CD4-positive, CD25-positive, alpha-beta regulatory T cell (primary cell): ENCODE measurements at places on chromosomes 5 and 9.
A peak's percentile ranks its signal among the peaks of the same experiment; 100 is the strongest.

- no peak for DNase-seq
These were observed 101.5 kb upstream of the BOD1 start for GRCh38 chr5:173717959-173718358.

GRCh38 chr5:8908055-8908683, 637.7 kb downstream of the SEMA5A start:
- no peak for DNase-seq

DNA sequence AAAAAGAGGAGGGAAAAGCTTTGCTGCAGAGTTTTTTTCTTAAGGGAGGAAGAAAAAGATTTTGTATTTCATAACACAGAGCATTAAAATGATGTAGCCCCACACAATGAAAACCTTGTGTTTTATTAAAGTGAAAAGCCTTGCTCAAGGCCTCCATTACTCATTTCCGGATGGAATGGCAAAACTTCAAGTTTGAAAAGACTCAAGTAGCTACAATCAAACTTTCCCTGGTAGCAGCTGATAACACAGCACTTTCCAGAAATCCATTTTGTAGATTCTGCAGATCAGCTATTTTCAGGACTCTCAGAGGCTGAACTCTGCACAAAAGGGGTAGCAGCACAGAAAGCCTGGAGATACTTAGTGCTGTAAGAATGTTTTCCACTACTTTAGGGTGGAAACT, 374.8 kb downstream of the NFIB start:
- DNase-seq, result no peak

DNA sequence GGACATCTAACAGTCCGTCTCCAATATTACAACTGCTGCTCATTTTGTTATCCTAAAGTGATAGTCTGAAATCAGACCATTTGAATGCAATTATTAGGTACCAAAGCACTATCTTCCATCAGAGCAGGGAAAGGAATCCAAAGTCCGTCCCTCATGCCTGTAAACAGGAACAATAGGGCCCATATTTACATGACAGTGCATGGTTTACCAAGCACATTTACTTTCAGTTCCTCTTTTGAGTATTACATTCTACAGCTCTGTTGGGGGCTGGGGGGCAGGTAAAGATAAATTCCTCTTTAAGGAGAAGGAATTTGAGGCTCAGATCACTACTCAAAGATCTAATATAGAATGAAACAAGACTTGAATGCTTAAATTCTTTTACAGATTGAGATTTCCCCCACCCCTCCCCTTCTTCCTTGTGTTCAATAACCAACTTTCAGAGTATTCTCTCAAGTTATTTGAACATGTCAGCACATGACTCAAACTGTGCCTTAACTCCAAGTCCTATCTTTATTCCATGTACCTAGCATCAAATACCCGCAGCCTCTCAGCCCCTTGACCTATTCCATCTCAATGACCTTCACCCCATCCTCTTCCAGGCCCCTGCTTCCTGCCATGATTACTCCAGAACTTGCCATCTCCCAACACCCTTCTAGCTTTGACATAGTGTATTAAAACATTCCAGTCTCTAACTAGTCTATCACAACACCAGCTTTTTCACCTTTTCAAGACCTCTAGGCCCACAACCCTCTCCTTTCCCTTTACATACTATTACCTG, 71.0 kb downstream of the BRINP1 start:
- no peak for DNase-seq

- DNase-seq, result no peak
These were observed 149.3 kb downstream of the MELK start for GRCh38 chr9:36721846-36722588.

- DNase-seq, result peak; percentile 50
These were observed 4.7 kb upstream of the TEX53 start for GRCh38 chr9:114662081-114662989.

GRCh38 chr9:37976714-37977477, 73.0 kb upstream of the SLC25A51 start:
- DNase-seq, result no peak

GRCh38 chr5:50547303-50547702, 106.2 kb upstream of the EMB start:
- DNase-seq, result no peak

- DNase-seq, result no peak
These were observed 40.2 kb upstream of the TRIM32 start for GRCh38 chr9:116646661-116647514.

- DNase-seq, result no peak
These were observed 205.7 kb downstream of the NTRK2 start for GRCh38 chr9:84875193-84875592.

GRCh38 chr9:4530375-4530774, 40.1 kb downstream of the SLC1A1 start:
- no peak for DNase-seq

GRCh38 chr5:150078802-150079689, 7.3 kb downstream of the CSF1R start:
- no peak for DNase-seq

- peak; percentile 26 for DNase-seq
These were observed 2.9 kb downstream of the OR2S2 start for GRCh38 chr9:35954942-35955546.

GRCh38 chr9:124020520-124021384, 9.2 kb downstream of the LHX2 start:
- no peak for DNase-seq

- DNase-seq, result no peak
These were observed 1172.9 kb downstream of the CDH12 start for GRCh38 chr5:21680196-21680595.

DNA sequence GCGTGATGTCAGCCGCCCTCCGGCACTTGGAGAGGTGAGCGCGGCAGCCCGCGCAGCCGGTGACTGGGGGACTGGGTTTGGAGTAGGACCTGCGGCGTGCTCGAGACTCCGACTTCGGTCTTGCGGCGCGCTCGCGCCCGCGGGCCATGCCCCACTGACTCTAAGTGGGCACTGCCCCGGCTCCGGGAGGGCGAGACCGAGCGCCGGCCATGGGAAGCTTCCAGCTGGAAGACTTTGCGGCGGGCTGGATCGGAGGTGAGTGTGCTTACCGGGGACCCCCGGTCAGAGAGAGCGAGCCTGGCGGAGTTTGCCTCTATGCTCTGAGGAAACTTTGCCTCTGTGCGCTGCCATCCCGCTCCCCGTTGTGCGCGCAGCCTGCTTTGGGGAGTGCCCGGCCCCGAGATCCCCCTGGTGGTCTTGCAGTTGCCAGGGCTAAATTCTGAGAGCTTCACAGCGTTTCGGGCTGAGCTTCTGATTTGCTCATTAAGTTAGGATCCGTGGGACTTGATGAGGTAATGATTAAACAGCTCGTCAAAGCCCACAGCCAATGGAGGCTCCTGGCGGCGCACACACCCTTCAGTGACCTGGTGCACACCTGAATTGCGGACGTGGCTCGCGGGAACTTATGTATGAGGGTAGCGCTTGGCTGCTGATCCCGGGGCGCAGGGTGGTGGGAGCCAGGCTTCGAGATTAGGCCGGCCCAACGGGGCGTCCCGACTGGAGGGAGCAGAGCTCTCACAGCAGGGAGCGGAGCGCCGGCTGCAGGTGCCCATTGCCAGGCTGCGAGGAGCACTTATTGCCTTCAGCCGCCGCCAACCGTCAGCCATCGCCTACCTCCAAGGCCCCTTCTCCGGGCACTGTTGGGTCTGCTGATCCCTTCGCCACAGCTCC, at the start of gene SLC25A48:
Gene SLC25A48, plus strand, starts transcription at position 25 of the 891 bp plus-strand sequence. Its CDS starts 185 bp downstream, at position 210.
- no peak for DNase-seq

DNA sequence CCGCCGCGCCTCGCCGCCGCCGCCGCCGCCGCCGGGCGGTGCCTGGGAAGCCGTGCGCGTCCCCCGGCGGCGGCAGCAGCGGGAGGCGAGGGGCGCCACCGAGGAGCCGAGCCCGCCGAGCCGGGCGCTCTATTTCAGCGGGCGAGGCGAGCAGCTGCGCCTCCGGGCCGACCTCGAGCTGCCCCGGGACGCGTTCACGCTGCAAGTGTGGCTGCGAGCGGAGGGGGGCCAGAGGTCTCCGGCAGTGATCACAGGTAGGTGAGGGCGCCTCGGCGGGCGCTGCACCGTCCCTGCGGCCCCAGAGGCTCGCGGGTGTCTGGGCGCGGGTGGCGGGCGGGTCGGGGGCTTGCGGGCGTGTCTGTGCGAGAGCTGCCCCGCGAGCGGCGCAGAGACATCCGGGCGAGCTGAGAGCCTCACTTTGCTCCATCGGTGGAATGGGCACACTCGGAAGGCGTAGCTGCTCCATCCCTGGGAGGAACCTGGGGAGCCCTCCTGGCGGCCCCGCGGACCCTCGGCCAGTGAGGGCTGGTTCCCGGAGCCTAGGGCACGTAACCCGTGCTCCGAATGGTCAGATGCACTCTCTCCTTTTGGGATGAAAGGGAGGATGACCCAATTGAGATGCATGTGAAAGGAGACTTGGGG, 864 bp downstream of the PAPPA start:
- no peak for DNase-seq

DNA sequence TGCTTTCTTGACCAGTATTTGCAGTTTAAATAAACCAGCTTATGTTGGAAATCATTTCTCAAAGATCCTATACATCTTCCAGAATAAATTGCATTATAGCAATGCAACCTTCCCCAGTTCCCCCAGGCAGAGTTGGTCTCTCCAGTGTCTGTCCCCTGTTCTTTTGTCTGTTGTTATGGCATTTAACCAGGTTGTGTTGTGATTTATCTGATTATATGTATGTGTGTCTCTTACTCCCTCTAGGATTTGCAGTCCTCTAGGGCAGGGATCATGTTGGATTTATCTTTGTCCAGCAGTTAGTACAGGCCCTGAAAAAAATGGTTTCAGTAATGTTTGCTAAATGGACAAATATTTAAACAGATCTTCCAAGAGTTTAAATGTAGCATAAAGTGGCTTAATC, 17.3 kb downstream of the GARNL3 start:
- DNase-seq, result no peak

DNA sequence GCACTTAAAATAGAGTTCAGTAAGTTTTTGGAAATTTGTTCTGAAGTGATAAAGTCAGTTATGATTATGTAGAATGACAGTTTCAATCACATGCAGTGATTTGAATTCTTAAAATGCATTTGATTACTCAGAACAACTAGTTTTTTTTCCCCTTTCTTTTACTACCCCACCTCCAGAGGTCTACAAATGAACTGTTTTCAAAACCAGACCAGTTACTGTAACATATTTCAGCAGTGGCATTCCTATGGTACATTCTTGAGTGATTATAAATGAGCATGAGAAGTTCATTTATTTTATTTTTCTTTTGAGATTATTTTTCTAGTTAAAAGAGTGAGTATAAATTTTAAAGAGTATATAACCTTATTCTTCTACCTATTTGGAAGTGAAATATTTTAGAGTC, 71.6 kb downstream of the NNT start:
- DNase-seq, result no peak

DNA sequence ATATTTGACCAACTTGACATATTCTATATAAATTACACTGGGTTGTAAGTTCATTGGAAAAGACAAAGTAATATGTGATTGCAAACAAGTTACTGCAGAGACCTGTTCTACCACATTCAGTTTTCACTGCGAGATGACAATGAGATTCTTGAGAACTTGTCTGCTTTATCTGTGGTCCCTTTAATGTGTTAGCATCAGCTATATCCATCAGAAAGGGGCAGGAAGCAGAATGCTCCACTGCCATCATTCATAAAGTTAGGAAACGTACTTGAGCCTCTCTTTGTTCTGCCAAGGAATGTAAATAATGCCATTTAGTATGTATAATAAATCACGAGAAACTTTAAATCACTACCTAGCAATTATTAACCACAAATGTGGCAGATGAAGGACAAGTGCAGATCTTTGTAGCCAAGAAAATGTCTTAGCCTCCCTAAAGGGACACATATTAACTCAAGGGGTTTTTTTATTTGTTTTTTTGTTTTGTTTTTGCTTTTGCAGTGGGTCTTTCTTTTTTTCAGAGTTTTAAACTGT, 59.4 kb downstream of the GIN1 start:
- no peak for DNase-seq

DNA sequence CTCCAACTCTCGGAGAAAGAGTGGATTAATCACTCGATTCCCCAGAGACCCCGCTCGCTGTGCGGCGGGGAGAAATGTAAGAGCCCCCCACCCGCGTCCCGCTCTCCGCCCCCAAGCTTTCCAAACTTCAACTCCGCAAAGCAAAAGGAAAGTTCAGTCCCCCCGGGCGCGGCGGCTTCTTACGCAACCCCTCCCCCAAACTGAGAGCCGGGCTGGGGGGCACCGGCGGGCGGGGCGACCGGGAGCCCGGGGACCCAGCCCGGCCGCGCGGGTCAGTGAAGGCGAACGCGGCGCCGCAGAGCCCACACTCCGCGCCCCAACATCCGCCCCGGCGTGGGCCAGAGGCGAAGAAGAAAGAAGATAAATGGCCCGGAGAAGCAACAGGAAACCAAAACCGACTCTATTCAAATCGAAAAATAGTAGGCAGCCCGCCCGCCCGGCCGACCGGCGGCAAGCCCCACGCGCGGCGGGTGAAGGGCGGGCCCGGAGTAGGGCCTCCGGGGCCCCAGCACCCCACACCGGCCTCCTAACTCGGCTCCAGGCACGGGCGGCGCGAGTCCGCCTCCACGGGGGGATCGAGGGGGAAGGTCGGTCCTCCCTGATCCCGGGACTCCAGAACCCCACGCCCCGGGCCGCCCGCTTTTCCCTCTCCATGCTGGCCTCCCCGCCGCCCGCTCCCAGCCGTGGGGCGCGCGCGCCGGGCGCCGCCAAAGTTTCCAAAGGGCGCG, 720 bp downstream of the NOTCH1 start:
- peak; percentile 66 for DNase-seq

DNA sequence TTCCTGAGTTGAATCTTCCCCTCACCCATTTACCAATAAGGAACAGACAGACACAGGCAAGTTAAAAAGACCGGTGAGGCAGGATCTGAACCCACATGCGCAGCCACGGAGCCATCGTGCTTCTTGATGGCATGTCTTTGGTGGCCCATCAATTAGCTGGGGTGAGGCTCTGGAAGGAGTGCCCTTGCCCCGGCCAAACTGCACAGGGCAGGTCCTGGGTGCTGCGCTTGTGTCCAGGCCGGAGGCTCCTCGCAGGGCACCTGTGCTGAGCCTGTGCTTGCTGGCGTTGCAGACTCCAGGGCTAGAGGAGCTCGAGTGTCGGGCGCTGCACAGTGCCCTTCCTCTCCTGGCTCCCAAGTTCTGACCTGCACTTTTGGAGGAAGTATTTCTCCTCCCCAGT, 66.4 kb downstream of the PSMB7 start:
- DNase-seq, result no peak

DNA sequence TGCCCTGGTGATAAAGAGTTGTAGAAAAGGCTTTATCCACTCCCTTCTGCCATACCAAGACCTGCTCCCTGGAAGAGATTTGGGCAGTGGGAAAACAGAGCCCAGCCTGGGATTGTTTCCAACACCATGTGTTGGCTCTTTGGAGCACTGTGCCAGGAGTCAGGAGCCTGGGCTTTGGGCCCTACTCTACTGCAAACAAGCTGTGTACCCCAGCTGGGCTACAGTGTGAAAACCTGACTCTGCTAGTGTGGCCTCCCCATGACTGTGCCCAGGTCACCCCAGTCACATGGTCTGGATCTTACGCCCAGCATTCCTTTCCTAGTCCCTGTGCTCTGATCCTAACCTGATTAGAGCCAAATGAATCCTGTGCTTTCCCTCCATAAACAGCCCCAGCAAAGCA, 39.3 kb upstream of the SHB start:
- no peak for DNase-seq

GRCh38 chr9:35673132-35674024, at the start of gene CA9:
TSS of gene CA9 (plus strand) at chr9:35673928. CDS start at chr9:35673960, 32 bp downstream.
- DNase-seq, result no peak
